ENCODE measurements at places on chromosomes 4 and X.

DNA sequence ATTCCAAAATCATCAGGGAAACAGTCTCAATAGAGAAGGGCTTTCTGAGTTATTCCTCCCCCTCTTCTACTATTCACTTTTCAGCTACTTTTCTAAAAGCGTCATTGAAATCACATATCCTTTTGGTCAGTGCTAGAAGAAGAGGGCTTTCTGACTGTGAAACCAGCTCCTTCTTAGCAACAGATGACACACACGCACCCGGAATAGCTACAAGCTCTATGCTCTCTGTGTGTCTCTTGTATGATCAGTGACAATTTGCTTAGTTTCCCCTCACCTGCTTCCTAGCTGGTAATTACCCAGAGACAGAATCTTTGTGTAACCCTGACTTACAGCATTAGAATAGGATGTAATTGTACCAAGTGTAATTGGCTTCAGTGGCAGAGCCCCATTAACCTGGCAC is 268.1 kb upstream of the SLITRK2 start:
- DNase-seq: no peak

DNA sequence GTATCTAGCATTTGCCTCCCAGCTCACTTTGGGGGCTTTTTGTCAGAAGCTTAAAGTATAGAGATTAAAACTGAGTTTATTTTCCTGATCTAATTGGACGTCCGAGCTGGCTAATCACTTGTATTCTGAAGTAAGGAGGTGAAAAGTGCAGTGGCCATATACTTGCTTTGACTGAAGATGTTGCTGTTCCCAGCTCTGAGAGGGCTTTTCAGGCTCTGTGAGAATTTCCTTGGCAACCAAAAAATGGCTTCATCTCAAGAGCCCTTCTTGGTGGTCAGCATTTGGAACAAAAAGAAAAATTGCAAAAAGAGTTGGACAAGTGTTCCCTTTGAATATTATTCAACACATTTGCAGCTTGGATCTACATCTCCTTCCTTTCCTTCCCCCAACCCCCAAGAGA is 67.0 kb downstream of the SLC4A4 start:
- DNase-seq: no peak

GRCh38 chrX:38968344-38969216 is 167.3 kb downstream of the MID1IP1 start:
- DNase-seq: peak; percentile 36

- no peak for DNase-seq
Measured at GRCh38 chrX:153411255-153411987, at the start of gene ZFP92. Gene ZFP92 (plus strand): TSS chrX:153411472. CDS start chrX:153418323, 6,851 bp downstream.

GRCh38 chr4:182567119-182567518 is 323.9 kb downstream of the TENM3 start:
- no peak for DNase-seq

GRCh38 chr4:185642907-185643306 is 107.6 kb upstream of the PDLIM3 start:
- DNase-seq: no peak

DNA sequence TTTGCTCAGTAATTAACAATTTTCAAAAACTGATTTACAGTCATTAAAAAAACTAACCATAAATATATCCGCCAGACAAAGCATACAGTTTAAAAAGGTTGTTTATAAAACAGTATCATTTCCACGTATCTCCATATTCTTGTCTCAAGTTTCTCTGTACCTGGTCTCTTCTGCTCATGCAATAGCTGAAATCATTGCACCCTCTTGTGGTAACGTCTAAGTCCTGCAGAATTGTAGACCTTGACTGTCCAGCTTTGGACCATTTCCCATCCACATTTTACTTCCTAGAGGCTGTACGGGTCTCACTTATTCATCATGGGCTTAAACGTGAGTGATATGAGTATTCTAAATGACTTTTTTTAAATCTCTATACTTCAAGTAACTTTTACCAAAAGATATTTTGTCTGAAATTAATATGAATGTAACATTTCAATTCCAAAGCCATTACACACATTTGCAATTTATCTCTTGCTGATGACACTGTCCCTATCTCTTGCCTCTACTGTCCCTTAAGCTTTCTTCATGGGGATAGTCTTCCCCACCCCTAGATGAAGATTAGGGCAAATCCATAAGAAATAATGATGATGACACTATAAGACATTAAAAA is 118.5 kb downstream of the BTC start:
- peak; percentile 70 for DNase-seq

DNA sequence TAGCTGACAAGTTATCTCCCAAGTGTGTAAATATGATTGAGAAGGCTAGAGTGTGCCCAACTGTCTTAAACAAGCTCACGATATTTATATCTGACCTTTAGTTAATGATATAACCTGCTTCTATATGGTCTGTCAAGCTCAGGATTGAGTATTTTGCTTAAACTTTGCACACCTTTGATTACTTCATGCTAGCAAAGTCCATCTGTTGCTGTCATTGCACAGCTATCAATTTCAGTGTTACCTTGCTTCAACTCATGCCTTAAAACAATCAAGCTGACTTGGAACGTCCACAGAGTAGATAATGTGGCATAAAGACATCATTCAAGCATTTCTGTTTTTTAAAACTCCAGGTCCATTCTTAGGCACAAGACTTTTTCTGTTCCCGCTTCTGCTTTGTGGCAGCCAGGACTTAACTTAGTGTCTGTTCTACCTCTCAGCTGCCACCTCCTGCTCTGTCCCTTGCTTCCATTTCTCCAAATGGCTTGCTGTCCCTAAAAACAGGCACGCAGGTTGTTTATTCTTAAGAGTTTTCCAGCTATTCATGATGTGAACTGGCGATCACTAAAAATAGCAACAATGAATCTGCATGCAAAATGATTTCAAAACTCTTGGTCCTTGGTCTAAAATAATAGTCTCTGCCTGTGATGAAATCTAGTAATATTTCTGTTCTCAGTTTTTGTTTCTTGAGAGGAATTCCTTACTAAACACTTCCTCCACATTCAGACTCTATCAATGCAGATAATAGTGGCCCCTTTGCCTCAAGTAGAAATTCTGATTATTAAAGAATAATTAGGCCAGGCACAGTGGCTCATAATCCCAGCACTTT is 16.3 kb upstream of the NEIL3 start:
- DNase-seq: no peak

- DNase-seq: no peak
Measured at GRCh38 chr4:188680667-188681063, 541.4 kb downstream of the TRIML1 start.

DNA sequence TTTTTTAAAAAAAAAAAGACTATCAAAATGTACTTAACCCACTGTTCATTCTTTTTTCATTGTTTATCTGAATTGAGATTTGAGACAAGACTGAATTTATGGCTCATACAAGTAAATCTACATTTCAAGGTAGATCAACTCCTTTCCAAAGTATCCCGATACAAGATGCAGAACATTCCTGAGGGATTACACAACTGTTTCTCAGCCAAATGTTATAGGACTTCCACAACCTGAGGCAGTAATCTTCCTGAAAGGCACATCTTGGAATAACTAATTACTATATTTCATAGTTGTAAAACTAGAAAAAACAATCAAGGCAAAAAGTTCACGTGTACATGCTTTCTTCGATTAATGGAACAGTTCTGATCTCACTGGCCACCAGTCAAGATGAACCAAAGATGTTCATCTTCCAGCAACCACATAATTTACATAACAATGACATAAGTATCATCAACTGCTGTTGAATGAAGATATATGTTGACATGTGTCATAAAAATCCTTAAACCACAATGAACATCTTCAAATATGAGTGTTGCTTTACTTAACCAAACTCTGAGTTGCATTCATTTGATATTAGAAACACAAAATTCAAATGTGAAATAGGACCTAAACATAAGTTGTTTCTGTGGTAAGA is 225.2 kb upstream of the DKK2 start:
- peak; percentile 29 for DNase-seq

DNA sequence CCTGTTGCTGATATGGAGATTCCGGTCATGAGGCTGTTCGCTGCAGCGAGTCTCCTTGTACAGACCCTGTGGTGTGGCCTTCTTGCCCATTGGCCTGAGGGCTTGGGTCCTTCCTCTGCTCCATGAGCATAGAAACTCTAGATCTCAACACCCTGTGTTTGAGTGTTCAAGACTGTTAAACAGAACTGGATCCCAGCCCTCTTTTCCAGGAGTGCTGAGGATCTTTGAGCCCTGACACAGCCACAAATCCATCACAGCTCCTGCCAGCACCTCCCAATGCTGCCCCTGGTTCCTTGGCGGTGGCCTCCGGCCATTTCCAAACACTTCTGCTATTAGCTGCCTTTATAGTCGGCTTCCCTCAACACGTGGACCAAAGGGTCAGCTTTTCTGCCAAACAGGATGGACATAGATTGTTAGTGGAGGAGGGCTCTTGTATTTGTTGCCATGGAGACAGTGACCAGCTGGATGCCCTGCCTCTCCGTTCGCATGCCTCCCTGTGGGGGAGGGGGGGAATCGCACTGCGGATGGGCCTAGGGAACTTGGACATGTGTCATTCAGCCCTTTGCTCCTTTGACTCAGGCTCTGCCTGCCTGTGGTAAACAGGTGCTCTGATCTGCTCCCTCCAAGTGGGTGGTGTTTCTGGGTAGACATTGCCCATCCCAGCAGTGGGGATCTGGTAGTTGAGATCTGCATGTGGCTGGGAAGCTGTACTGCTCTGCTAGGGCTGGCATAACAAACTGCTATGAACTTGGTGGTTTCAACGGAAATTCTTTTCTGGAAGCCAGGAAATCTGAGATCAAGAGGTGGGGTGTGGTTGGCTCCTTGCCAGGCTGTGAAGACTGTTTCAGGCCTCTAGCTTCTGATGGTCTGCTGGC is 6.9 kb upstream of the WDR1 start:
- DNase-seq: peak; percentile 75

Measured in LHCN-M2 (cell line).